ENCODE measurements at places on chromosomes 4 and X.
A peak's percentile ranks its signal among the peaks of the same experiment; 100 is the strongest.

DNA sequence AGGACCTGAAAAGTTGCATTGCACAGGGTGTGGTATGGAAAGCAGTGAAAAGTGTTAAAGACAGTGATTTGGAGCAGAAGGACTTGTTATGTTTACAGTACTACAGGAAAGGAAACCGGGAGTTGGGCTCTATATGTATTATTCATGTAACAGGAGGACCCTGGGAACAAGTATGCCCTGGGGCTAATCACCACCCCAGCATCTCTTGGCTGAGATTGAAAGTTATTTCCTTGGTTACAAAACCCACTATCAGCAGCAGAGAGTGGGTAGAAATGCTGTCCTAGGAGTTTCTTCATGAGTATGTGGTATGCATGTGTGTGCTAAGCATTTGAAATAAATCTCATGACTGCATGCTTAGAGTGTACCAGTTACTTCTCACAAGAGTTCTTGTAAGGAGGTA, 46.9 kb downstream of the STK32B start:
- DNase-seq: no peak

DNA sequence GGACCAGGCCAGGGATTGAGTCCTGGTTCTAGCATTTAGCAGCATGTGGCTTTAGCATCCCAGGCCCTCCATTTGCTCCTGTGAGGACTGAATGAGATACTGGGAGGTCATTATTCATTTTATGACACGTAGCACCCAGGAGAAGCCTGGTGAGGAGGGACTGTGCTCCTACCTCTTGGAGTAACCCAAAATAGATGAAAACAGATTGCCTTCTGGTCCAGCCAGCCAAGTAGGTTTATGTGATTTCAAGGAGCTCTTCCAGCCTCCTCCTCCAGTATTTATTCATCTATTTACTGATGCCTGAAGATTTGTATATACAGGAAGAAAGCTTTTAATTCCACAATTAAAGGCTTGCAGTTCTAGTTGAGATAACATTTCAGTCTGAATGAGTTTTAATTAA, 109.3 kb downstream of the GATB start:
- DNase-seq: no peak

DNA sequence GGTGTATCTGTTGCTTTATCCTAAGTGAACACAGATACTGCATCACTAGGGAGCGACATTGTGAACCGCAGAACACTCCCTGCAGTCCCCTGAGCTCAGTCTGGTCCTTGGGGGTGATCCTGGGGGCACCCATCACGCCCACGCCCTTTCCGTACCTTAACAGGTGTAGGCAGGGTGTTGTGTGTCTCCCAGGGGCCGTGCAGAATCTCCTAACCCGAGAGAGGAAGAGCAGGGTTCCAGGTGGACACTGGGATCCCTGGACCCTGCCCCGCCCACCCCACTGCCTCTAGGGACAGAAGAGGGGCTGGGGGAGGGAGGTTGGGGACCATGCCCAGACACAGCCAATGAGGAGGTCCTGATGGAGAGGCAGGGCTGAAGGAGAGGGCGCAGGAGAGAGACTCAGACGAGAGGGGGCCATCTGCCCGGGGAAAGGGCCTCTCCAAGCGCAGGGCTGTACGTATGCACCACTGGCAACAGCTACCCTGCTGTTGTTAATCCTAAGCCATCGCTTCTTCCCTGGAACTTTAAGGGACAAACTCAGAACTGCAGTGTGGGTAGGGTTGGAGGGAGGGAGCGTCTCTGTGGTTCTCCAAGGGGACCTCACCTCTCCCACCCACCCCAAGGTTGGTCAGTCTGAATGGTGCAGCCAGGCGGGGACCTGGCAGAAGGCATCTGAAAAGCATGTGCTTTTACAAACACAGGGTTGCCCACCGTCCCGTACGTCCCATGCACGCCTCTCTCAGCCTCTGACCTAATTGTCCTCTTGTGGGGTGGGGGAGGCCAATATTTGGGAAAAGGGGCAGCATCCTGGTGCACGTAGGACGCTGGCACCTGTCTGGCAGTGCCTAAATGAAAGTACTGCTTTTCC, 2.5 kb downstream of the P2RY8 start:
- DNase-seq: no peak

- DNase-seq: no peak
Observed at GRCh38 chr4:145285928-145286327, 105.5 kb upstream of the OTUD4 start.

GRCh38 chr4:98794565-98795205, 134.2 kb downstream of the EIF4E start:
- DNase-seq: peak; percentile 26

DNA sequence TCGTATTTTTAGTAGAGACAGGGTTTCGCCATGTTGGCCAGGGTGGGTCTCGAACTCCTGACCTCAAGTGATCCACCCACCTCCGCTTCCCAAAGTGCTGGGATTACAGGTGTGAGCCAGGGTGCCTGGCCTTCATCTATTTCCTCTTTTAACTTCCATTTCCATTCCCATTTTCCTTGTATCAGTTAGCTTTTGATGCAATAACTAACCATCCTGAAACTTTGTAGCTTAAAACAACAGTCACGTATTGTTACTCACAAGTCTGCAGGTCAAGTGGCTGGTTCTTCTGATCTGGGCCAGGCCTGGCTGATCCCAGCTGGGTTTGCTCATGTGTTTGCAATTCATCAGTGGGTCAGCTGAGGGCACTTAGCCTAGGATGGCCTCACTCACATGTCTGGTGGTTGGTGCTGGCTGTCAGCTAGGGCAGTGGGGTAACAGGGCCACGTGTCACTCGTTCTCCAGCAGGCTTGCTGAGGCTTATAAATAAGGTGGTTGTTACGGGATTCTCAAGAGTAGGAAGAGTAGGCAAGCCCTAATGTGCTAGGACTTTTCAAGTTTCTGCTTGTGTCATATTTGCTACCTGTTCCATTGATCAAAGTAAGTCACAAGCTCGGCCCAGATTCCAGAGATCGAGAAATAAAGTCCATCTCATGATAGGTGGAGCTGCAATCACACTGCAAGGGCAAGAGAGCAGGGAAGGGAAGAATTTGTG, 88.2 kb downstream of the SOWAHB start:
- DNase-seq: no peak

- no peak for DNase-seq
Observed at GRCh38 chrX:70592091-70592490, 147.5 kb downstream of the DLG3 start.

GRCh38 chrX:15679246-15679645, 14.6 kb upstream of the CLTRN start:
- DNase-seq: no peak

DNA sequence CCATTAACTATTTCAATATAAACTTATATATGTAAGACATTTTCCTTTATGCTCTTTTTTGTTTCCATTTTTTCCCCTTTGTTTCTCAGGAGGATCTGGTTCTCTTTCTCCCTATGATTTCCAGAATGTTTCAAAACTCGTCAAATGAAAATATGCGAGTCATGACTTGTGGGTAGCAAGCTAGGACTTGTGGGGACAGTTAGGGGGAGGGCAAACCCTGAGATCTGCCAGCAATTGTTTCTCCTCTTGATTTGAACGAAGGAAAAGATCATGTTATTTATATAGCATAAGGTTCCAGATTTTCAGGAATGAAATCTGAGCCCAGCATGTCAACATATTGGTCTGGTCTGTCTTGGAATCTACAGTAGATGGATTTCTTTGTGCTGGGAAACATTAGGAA, 28.9 kb upstream of the GPC4 start:
- no peak for DNase-seq

- DNase-seq: no peak
Observed at GRCh38 chr4:156976147-156976546, 4.5 kb upstream of the PDGFC start.

DNA sequence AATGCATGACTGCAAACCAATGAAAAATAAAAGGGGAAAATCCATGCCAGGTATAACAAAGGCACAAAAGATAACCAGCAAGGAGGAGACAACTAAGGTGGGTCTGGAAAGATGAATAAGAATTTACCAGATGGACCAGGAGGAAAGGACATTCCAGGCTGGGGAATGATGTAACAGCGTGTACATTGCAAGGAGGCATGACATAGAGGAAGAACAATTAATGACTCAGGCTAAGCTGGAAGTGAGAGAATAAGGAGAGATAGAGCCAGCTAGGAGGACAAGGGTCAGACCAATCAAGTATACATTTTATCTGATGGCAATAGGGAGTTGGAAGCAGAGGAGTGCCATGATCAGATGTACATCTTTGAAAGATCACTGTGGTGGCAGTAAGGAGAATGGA, 57.0 kb downstream of the MTMR8 start:
- no peak for DNase-seq

DNA sequence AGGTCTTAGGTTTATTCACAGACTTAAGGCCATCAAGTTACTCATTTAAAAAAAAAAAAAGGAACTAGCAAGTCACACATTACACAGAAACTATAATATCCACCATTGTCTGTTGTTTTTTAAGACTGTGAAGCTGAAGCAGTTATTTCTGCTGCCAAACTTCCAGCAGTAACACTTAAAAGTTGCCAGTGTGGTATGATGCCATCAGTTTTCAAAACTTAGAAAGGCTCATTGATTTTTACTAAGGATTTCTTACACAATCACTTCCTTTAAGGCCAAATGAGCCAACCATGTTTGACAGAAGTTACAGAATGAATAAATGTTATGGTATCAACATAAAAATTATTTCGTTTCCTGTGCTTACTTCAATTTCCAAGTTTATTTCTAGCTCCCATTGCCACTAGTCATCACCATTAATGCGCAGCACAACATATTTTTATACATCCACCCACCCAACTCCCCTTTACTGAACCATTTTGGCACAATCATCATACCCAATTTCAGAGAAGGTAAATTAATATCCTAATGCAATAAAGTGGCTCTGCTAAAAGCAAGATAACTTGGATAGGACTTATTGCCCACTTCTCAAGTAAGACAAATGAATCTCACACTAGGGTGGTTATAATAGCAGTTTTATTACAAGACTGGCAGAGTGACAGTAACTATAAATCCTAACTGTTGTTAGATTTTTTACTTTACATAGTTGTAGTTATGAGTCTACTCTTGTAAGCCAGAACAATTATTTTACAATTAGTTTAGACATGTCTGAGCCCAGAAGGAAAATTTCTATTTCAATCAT, 13.1 kb downstream of the PDGFC start:
- no peak for DNase-seq

GRCh38 chr4:57274082-57274481, 163.9 kb upstream of the IGFBP7 start:
- no peak for DNase-seq

DNA sequence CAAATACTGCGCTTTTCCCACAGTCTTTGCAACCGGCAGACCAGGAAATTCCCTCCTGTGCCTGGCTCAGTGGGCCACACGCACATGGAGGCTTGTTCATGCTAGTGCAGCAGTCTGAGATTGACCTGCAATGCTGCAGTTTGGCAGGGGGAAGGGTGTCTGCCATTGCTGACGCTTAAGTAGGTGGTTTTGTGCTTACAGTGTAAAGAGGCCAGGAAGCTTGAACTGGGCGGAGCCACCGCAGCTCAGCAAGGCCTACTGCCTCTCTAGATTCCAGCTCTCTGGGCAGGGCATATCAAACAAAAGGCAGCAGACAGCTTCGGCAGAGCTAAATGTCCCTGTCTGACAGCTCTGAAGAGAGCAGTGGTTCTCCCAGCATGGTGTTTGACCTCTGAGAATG, 390.5 kb upstream of the TECRL start:
- DNase-seq: no peak

DNA sequence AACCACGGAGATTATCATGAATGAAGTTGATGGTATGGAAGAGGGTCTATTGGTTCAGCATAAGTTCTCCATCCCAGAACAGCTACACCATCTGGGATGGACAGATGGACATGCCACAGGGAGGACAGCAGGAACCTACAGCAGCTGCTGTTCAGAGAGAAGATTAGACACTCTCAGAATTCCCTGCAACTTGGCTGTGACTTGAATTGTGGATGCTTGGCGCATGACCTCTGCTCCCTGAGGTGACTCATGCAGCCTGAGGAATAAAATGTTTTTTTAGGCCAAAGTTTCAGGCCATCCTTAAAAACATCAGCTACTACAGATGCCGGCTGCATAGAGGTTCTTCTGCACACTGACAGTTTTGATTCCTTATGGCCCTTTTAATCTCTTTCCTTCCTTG, 97.3 kb downstream of the RS1 start:
- DNase-seq: no peak

- no peak for DNase-seq
Observed at GRCh38 chrX:48466696-48467095, 3.4 kb downstream of the SLC38A5 start.

DNA sequence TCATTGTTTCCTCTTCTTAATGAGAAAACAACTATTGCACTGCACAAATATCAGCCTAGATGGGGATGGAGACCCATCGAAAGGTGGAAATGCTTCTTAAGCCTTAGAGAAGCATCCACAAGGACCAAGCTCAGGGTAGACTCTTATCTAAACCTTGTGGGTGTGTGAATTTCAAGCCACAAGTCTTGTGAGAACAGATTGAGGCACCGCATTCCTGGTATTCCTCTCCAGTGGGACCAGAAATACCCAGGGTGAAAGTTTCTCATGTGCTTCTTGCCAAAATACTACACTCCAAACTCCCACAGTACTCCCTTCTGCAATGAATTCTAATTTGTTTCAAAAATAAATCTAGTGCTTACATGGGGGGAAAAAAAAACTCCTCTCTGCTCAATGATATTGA, 375.6 kb downstream of the PDGFC start:
- DNase-seq: peak; percentile 34

- DNase-seq: no peak
Observed at GRCh38 chrX:136148391-136148790, 1.1 kb downstream of the FHL1 start.

- no peak for DNase-seq
Observed at GRCh38 chr4:38026158-38026740, 66.1 kb downstream of the PTTG2 start.

DNA sequence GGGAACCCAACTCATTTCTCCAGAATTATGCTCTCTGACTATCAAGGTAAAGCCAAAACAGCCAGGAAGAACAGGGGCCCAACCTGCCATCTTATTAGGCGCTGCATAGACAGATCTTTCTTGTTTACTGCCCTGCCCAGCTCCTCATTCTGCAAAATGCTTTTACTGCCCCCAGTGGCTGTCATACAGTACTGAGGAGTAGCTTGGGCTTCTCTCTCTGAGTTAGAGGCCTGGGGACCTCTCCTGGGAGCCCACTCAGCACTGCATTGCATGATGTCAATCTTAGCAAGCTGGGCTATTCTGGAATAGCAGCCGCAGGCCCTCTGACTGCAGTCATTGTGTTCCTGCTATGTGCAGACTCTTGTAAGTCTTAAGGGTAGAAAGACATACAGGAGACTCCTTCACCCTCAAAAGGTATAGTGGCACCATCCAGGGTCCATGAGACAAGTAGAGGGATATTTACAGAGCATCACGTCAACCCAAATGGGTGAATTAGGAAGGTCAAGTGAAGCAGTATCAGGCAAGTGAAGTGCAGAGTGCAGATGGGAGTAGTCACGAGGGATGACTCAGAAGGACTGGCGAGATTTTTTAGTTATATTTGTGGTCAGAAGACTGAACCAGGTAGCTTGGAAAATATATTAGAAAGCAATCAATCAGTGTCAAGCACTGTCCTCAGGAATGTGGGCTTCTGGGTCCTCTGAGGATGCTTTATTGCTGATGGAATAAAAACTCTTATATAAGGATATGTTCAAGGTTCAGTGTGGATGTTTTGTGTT, 294.1 kb upstream of the SFRP2 start:
- no peak for DNase-seq

GRCh38 chrX:46710927-46711623, 47.8 kb downstream of the SLC9A7 start:
- DNase-seq: no peak

GRCh38 chr4:10017037-10017893, 4.0 kb downstream of the SLC2A9 start:
- no peak for DNase-seq

GRCh38 chr4:125547836-125548235, 233.1 kb downstream of the FAT4 start:
- DNase-seq: no peak

GRCh38 chr4:66219401-66219800, 549.1 kb upstream of the EPHA5 start:
- DNase-seq: no peak
